ENCODE measurements at places on chromosomes 7 and 10.

DNA sequence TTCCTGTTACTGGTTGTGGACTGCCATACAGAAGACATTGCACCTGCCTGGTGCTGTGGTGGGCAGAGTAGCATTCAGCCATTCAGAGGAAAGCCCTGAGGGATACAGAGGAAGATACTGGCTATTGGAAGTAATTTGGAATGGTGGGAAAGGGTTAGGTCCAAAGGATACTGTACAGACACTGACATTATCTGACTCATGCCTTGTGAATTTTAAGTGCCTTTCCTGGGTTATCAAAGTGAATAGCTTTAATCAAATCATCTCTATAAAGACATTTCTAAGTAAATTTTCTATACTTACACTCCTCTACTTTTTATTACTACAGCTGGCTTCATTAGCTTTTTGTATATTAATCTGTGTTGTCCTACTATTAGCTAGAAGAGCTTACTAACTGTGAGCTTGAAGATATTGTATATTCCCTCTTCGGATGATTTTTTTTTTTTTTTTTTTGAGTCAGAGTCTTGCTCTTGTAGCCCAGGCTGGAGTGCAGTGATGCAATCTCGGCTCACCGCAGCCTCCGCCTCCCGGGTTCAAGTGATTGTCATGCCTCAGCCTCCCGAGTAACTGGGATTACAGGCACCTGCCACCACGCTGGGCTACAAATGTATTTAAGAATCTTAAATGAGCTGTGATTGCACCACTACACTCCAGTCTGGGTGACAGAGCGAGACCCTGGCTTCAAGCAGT is 186.5 kb downstream of the ADK start:
- DNase-seq = no peak

DNA sequence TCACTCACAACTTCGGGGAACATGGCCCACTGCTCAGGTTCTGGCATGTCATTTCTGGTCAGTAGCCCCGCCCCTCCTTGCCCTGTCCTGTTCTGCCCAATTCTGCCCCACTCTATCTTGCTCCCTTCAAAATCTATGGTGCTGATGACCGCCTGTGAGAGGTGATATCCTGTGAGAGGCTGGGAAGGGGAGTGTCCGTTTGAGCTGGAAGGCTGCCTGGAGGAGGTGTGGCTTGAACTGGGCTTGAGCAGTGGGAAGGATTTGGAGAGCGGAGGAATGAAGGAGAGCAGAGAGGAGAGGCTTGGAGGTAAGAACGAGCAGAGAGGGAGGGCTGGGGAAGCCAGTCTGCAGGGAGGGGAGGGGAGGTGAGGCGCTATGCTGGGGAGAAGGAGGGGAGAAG is 145.3 kb downstream of the RPS24 start:
- no peak for DNase-seq

DNA sequence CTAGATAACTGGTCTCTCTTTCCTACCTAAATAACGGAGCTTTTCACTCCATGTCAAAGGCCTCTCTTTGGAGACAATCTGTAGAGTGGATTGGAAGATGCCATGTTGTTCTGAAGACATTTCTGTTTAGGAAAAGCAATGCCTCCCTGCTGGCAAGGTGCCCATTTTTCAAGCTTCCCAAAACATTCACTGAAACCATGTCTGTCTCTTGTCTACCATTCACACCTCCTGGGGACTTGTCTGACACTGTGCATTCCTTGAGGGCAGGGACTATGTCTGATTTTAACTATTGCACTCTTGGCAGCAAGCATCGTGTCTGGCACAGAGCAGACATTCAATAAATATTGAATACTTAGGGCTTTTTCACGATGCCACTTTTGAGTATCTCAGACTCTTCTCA is 528.9 kb upstream of the NRP1 start:
- DNase-seq = no peak

DNA sequence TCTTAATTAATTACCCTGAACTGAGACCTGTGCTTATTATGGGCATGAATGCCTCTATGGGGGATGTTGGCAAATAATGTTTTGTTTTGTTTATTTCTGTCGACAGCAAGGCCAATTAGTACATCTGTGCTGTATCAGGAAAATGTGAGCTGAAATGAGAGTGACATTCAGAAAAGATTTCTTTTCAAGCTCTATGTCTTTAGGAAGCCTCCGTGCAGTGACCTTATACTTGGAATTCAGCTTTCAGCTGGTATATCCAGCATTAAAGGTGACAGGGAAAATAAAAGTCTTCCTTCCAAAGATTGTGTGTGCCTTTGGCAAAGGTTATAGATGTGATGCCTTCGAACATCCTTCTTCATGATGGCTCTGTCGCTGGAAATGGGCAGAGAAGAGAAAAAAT is 1061.1 kb downstream of the SORCS3 start:
- DNase-seq = no peak

DNA sequence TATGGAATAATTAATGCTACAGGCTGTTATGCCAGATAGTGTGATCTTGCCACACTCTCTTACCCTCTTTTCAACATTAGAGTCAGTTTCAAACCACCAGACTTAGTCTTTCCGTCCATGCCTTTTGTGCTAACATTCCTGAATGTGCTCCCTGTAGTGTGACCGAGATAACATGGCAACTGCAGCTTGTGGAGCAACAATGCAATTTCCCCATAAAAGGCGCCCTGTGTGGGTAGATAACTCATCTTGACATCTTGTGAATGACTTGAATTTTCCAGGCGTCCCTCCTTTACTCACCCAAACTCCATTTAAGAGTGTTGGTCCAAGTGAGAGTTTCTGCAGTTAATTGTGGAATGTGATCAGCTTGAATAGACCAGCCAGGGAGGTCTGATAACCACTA is 99.6 kb downstream of the DNAH11 start:
- no peak for DNase-seq

DNA sequence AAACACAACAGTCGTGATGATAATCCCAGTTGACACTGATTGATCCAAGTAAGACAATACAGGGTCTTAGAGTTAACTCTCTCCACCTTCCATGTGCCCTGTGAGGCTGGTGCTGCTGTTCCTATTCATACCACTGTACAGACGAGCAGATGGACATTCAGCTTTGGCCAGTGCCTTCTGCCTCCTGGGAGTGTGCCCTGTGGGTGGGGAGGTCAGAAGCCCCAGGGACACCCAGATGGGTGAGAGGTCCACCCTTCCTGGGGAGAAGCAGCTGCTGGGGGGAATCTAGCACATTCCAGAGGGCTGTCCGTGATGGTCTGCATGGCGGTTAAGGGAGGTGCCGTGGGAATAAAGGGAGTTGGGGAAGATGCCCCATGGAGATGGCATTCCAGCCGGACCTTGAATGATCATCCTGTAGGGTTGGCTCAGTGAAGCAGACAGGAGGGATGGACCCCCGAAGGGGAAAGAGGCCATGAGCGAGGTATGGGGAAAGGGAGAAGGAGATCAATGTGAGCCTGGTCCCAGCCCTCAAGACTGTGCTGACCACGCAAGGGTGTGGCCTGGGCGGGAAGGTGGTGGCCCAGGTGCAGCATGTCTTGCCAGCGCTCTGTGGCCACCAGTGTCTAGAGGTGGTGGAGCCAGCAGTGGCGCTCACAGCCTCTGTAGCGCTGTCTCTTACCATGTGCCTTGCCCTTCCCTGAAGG is 74.0 kb downstream of the ADCY1 start:
- no peak for DNase-seq

DNA sequence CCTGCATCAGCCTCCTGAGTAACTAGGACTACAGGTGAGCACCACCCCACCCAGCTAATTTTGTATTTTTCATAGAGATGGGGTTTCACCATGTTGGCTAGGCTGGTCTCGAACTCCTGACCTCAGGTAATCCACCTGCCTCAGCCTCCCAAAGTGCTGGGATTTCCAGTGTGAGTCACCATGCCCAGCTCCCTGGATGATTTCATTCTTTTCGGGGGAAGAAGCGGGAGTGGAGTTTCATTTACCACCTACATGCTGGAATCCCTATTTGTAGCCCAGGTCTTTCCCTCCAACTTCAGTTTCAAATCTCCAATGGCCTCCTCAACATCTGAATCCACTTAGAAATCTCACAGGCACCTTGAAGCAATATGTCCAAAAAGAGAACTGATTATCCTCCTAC is 2.9 kb upstream of the BTRC start:
- DNase-seq = no peak

DNA sequence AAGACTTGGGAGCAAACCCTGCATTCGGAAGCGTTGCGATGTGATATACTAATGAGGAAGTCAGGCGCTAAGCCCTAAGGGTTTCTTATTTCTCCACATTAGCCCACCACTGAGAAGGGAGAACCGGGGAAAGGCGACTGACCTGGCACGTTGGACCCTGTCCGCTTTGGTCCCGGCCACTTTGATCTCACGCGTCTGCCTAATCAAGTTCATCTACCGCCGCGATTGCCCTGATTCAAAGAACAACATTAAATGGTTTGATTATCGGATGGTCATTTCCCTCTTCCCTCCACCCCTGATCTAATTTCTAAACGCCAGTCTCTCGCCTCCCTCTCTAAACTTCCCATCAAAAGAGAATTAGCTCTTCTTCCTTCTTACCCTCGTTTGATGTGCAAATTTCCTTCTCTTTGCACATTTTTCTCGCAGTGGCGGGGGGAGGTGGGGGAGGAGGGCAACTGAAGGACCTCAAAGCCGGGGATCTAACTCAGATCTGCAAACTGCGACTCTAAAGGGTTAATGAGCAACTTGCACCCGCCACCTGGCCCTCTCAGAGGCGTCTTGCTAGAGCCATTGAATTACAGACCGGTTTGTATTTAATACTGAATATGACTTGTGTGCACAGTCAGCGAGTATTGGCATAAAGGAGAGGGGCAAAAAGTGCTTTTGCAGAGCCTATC is 687 bp upstream of the DKK1 start:
- DNase-seq = no peak

GRCh38 chr10:121493521-121493920 is 104.7 kb downstream of the FGFR2 start:
- DNase-seq = no peak

- no peak for DNase-seq
Measured at GRCh38 chr10:16732376-16732775, 84.8 kb downstream of the RSU1 start.

- DNase-seq = no peak
Measured at GRCh38 chr7:20113427-20114027, 103.7 kb downstream of the MACC1 start.

- no peak for DNase-seq
Measured at GRCh38 chr10:88491314-88491713, 91.8 kb downstream of the RNLS start.

GRCh38 chr10:99461230-99461629 is 30.8 kb upstream of the GOT1 start:
- DNase-seq = no peak

DNA sequence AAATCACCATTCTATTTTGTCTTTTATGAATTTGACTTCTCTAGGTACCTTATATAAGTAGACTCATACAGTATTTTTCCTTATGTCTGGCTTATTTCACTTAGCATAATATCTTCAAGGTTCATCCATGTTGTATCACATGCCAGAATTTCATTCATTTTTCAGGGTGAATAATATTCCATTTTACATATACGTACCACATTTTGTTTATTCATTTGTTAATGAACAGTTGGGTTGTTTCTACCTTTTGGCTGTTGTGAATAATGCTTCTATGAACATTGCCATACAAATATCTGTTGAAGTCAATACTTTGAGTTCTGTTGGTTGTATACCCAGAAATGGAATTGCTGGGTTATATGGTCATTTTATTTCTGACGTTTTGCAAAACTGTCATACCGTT is 20.7 kb downstream of the AHCYL2 start:
- no peak for DNase-seq

- no peak for DNase-seq
Measured at GRCh38 chr10:112160834-112161233, 22.7 kb downstream of the GPAM start.

DNA sequence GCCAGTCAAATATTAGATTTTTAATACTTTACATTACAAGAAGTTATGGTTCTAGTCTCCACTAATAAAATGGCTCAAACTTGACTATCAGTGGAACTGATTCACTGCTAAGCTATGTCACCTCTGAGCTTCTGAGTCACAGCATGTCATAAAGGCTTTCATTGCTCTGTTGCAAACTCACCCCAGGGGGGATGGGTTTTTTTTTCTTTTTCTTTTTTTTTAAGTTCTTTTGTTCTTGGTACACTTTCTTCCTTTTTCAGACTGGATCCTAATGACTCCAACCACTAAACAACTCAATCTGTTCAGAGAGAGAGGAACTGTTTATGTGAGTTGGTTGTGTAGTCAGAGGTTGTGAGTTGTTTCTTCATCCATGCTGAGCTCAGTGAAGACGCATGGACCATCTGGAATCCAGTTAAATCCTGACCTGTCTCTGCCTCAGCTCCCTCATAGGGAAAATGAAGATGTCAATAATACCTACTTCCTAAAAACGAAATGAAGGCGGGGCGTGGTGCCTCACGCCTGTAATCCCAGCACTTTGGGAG is 11.0 kb downstream of the MYOF start:
- DNase-seq = no peak

DNA sequence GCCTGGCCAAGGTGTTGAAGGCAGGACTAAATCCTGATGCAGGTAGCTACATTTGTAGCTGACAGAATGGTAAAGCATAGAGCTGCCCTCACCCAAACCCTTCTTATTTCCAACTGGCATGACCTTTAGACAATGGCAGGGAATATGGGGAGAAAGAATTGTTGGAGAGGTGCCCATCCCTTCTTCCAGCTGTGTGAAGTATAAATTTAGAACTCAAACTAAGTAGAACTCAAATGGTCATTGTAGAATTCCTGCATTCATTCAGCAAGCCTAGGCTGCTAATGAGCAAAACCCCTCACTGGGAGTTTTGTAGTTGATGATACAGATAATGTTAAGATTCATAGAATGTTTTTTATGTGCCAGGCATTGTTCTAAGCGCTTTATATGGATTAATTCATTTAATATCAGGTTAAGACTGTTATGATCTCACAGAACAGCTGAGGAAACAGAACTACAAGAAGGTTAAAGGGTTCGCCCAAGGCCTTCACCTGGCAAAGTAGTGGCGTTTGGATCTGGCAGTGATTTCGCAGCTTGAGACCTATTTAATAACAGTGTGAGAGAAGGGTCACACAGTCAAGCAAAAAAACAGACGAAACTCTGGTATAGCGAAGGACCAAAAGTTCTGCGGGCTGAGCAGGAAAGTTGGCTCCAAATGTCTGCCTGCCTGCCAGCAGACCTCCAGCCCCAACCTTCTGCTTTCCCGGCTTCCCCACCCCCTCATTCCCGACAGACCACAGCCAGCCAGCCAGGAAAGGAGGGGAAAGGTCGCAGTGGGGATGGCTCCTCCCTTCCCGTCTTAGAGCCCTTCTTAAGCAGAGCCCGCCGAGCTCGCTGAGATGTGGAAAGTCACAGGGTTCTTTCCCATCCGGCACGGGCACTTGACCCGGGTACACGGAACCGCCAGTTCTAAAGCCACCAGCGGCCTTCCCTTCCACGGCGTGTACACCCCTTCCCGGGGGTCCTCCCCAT is 1.6 kb upstream of the HILPDA start:
- DNase-seq = no peak

DNA sequence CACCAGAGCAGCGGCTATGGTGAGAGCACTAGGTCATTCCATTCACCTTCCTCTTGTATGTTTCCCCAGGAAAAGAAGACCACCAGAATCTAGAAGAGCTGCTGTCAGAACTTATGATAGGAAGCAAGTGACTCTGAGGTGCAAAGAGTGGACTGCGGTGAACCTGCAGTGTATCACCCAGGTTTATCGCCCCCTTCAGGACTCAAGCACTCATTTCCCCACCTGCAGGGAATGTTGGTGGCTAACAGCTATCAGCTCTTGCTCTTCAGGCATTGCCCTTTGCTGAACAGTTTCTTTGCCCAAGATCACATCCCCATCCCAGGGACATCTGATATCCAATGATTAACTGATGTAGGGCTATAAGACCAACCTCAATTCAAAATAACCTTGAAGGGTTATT is 66.3 kb upstream of the IL6 start:
- no peak for DNase-seq

All from NCI-H1048 (cell line).